Right cardiac atrium (tissue), 5 donors: ENCODE measurements at places on chromosomes 3 and 15.

DNA sequence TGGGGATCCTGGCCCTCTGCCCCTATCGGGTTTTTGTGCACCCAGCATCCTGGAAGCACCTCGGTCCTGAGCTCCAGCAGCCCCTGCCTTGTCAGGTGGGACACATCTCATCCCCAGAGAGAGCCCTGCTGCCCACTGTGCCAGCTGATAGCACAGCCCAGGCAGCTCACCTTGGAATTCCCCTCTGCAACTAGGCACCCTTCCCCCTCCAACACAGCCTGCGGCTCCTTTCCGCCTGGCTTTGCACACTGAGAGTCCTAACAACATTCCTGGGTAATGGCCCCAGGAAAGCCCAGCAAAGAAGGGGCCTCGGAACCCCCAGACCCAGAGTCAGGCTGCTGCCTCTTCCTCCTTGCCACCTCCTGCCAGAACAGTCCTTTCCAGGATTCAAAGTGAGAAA lies 5.9 kb downstream of the HCN4 start:
- DNase-seq, result no peak

GRCh38 chr15:99708563-99708962 lies 24.7 kb downstream of the LYSMD4 start:
- DNase-seq, result peak; percentile 87

- no peak for DNase-seq
Measured at GRCh38 chr15:70566989-70567388, 196.4 kb downstream of the UACA start.

DNA sequence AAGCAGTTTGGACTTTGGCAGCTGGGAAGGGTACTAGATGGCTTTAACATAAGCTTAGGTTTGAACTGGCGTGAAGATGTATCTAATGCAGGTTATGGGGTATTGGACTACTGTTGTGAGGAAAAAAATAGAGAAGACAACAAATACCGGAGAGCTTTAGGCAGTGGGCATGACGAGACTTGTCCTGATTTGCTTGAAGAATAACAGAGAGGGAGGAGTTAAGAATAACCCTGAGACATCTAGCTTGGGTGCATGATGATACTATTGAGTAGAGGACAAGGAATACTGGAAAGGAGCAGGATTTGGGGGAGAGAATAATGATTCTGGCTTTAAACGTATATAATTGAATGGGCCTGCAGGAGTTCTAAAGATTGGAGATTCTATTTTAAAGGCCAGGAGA lies 249.5 kb upstream of the AZI2 start:
- no peak for DNase-seq

DNA sequence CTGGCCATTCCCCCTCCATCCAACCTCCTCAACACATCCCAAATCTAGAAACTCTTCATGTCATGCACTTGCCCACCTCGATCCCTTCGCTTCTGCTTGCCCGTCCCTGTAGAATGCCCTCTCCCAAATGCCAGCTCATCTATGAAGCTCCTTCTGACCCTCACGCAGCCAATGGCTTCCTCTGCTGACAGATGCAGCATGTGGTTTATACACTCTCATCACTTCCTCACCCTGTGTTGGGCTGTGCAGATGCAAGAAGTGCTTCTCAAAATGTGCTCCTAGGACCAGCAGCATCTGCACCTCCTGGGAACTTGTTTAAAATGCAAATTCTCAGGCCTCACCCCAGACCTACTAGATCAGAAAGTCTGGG lies 51.7 kb downstream of the SEMA5B start:
- no peak for DNase-seq

GRCh38 chr3:180983136-180983535 lies 6.4 kb downstream of the DNAJC19 start:
- DNase-seq, result no peak

DNA sequence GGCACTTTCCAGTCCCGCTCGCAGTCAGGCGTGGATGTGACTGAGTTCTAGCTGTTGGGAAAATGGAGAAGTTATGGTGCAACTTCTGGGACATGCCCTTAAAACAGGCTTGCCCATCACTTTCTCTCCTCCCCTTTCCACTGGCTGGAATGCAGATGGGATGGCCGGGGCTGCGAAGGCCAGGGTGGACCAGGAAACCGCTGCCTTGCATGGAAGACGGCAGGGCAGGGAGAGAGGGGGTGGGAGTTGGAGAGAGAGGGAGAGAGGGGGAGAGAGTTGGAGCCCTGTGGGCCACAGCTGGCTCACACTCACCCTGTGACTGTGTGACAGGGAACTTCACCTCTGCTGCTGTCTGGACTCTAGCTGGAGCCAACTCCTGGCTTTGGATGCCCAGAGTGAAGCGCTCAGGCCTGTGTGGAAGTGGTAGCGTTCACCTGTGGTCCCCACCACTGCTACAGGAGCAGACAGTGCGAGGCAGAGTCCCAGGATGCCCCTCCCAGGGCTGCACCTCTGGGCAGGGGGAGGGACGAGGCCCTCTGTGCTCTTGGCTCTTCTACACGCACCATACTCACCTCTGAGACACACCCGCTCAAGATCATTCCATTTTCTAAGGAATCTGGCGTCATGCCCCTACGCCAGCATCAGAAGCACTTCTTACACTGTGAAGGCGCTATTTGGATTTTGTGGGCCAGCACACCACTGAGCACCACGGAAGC lies 36.6 kb downstream of the KLHL25 start:
- DNase-seq, result peak; percentile 44

DNA sequence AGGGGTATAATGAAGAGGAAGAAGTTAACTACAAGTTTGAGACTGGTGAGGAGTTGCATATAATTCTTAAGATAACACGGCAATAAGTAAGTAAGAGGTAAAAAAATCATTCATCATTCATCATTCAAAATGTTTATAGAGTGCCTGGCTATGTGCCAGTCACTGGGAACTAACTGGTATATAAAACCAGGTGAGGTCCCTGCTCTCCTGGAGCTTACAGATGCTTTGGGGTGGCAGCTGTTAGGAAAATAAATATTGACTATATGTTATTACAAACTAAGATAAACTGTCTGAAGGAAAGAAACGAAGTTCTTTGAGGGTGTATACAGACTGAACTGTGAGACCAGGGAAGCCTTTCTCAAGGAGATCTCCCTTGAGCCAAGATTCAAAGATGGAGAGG lies 2.9 kb downstream of the CASR start:
- no peak for DNase-seq

- DNase-seq, result no peak
Measured at GRCh38 chr3:159945930-159946329, 42.7 kb upstream of the IL12A start.

DNA sequence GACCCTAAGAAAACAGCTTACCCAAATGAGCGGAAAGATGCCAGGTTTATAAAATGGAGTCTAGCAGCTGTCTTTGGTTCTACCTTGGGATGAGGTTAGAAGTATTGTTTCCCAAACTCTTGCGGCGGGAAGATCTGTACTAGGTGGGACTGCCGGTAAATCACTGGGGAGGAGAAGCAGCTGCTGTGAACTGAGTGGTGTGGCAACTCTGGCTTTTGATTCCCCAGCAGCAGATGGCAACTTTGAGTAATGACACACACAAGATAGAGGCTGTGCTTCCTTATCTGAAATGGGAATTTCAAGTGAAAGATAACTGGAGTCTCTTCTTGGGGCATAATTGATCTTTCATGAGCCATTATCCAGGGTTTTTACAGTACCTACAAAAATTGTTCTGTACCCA lies 184.9 kb downstream of the ATG7 start:
- DNase-seq, result no peak

- no peak for DNase-seq
Measured at GRCh38 chr3:11304175-11304574, 32.0 kb downstream of the ATG7 start.

DNA sequence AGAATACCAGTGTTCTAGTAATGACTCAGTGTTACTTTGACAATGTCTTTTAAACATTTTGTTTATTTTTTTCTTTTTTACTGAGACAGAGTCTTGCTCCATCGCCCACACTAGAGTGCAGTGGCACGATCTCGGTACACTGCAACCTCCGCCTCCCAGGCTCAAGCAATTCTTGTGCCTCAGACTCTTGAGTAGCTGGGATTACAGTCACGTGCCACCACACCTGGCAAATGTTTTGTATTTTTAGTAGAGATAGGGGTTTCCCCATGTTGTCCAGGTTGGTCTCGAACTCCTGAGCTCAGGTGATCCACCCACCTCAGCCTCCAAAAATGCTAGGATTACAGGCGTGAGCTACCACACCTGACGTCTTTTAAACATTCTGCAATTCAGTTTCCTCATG lies 15.7 kb downstream of the AQR start:
- no peak for DNase-seq

DNA sequence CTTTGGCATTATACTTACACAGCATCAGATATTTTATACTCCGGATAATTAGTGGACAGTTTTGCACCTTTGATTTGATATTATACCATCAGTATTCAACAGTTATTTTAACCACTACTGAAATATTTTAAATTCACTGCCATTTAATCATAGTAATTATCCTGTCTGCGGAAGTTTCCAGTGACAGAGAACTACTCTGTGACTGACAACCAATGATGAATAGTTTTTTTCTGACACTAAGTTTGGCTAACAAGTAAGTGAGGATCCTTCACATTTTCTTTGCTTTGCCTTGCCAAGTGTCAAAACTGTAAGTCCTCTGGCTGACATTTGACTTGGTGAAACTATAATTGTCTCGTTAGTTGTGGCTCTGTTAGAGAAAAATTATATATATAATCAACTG lies 30.5 kb upstream of the GOLGA8B start:
- no peak for DNase-seq

DNA sequence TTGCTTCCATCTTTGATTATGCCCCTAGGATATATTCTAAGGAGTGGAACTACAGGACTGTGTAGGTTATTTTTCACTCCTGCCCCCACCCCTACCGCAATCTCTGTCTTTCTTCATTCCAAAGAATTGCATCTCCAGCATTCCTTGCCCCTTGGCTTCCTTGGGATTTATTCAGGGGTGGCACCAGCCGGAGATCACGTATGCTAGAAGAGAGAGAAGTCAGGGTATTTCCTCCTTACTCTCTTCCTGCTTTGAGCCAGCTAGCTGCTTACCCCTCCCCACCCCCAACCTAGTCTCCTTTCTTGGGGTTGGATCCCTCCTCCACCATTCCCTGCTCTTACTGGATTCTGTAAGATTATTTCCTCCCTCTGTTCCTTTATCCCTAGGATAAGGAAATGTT lies 35.0 kb upstream of the DENND4A start:
- no peak for DNase-seq

DNA sequence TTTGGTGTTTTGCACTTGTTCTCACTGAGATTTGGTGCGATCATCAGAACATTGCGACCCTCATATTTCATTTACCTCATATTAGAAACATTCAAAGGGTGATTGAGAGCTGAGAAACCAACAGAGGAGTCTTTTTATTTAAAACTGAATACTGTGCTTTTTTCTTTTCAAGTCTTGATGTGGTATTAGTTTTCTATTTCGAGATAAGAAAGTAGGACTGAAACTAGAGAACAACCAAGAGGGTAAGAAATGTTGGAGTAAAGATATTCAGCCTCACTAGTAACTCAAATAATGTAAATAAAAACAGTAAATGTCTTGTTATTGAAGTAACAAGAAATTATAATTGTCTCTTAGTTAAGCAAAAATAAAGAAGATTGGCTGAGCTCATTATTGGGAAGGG lies 26.5 kb downstream of the EFHB start:
- no peak for DNase-seq
